HepG2 (cell line): ENCODE measurements at places on chromosomes 5 and 9. TPM values are rescaled to one million over a fixed set of nuclear protein-coding genes. Genes with fewer than 3 reads are reported as not detected.

- H3K36me3 ChIP-seq: no peaks in the 10 kb centered on the region
- H3K4me1 ChIP-seq: no peaks in the 10 kb centered on the region
- no peak overlapping the region for H3K27ac ChIP-seq
- peaks cover 7% of the 10 kb centered on the region; the same call in 2 of the 3 replicates for H3K27me3 ChIP-seq
- H3K4me3 ChIP-seq: no peak overlapping the region
Measured at GRCh38 chr5:88756953-88757352, 126.0 kb downstream of the MEF2C start.

Gene AIF1L
- 36.5 and 42.7 TPM in 2 replicates for total RNA-seq

DNA sequence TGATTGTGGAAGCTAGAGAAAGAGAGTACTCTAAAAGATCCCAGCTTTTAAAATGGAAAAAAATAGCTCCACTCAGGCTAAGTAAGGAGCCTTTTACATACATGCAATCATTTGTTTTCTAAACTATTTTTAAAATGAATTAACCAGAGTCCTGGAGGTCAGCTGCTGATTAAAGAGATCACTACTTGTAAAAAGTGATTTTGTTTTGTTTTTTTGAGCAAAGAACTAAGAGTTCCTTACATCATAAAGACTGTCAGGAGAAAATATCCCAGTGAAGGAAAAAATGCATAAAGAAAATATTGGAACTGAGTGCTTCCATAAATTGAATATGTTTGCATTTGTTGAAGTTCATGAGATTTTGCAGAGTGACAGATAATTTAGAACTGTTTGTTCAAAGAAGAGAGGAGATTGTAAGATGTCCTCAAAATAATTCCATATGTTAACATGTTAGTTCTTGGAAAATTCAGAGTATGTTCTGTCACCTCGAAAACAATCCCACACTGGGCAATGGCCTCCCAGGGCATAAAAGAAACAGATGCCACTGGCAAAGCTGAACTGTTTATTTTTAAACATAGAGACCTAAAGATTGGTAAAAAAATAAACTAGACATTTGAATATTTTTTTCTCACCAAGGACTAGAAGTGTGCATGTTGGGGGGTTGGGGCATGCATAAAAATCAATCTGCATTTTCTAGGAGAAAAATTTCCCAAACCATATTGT is 264.7 kb downstream of the NPR3 start:
- no peak overlapping the region for H3K4me3 ChIP-seq
- H3K27me3 ChIP-seq: no peaks in the 10 kb centered on the region
- no peaks in the 10 kb centered on the region for H3K36me3 ChIP-seq
- no peak overlapping the region for H3K27ac ChIP-seq

DNA sequence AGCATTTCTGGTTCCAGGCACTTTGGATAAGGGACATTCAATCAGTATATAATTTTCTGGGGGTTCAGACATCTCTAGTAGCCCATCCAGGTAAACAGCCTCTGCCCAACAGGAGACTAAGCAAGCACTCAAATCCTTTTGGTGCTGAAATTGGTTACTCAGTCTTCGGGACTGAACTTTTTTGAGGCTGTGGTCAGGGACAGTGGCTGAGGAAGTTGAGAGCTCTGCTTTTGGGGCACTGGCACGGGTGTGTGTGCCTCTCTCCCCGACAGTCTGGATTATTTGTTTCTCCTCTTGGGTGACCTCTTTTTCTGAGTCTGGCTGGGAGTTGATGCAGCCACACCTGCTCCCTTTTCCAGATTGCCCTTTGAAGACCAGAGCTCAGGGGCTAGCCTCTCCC is 47.6 kb downstream of the ACER2 start:
- H3K36me3 ChIP-seq: no peaks in the 10 kb centered on the region
- no peaks in the 10 kb centered on the region for H3K27me3 ChIP-seq
- H3K4me1 ChIP-seq: peaks cover 5% of the 10 kb centered on the region; the same call in 1 of the 2 replicates
- H3K27ac ChIP-seq: no peak overlapping the region
- no peak for DNase-seq

Gene SV2C
- total RNA-seq: not detected in 2 replicates

Gene DMRT3
- not detected in 2 replicates for total RNA-seq

DNA sequence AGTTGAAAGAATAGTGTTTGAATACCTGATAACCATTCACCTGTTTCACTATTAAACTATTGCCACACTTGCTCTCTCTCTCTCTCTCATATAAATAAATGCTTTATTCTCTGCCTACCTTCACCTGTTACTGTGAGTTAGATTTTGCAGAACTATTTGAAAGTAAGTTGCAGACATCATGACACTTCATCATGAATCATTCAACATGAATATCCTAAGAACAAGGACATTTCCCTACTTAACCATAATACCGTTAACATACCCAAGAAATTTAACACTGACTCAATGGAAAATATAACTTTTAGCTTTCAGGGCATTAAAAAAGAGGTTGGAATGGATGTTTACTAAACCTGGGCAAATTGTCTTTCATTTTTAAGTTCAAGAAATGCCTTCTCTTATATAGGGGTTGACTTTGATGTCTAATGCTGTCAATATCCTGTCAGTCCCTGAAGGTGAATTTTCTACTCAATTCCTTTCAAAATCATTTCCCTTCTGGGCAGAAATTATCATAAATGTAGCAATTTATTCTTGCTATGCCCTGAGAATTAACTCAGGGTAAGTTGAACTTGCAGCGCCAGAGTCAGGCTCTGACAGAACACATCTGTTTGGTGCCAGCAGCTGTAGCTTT is 582.6 kb upstream of the TLE4 start:
- H3K4me1 ChIP-seq: no peaks in the 10 kb centered on the region
- H3K27me3 ChIP-seq: no peaks in the 10 kb centered on the region
- H3K4me3 ChIP-seq: no peak overlapping the region
- no peaks in the 10 kb centered on the region for H3K36me3 ChIP-seq
- DNase-seq: no peak

DNA sequence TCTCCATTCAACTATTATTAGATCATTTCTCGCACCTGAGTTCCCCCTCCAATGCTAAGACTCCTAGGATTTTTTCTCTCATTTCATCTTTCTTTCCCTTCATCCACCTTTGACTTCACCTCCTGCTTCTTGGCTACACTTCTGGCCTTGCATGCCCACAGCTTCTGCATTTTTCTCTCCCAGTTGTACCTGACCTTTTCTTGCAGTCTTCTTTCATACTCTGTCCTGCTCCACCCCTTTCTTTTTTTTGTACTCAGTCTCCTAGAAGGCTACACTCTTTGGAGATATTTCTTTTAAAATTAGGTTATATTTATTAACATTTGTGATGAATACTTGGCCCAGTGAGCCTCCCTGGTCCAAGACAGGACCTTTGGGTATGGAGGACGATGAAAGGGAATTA is 190.4 kb downstream of the DEPDC1B start:
- no peak for DNase-seq
- H3K36me3 ChIP-seq: no peaks in the 10 kb centered on the region
- H3K27ac ChIP-seq: no peak overlapping the region
- H3K4me3 ChIP-seq: no peak overlapping the region
- no peaks in the 10 kb centered on the region for H3K27me3 ChIP-seq
- H3K4me1 ChIP-seq: peaks cover 9% of the 10 kb centered on the region

DNA sequence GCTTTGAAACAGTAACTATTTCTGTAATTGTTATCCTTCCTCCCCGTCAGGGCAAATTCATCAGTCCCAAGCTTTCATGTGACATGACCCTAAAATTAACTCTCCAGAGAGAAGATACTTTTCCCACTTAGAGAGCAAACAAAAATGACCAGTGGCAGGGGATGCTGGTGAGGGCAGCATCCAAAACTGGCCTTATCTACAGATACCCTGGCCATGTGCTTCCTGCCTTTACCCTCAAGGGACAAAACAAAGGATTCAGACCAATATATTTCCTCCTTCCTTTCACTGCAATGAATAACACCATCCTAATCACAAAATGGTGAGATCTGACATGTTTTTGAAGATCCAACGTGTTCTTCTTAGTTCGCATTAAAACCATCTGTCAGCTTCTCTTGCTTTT is 267.2 kb downstream of the MAN2A1 start:
- no peak for DNase-seq
- no peaks in the 10 kb centered on the region for H3K27me3 ChIP-seq
- H3K4me1 ChIP-seq: peaks cover 11% of the 10 kb centered on the region; the same call in 1 of the 2 replicates
- no peak overlapping the region for H3K4me3 ChIP-seq
- H3K27ac ChIP-seq: no peak overlapping the region

Gene GALT
- 21.1 and 40.4 TPM in 2 replicates for total RNA-seq

Gene TMEM232
- 0.27 and 0.71 TPM in 2 replicates for total RNA-seq

DNA sequence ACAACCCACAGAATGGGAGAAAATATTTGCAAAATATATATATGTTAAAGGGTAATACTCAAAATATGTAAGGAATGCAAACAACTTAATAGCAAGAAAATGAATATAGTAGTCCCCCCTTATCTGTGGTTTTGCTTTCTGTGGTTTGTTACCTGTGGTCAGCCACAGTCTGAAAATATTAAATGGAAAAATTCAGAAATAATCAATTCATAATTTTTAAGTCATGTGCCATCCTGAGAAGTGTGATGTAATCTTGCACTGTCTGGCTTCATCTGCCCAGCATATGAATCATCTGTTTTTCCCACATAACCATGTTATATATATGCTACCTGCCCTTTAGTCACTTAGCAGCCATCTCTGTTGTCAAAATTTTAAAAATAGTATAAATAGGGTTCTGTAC is 11.7 kb downstream of the CER1 start:
- H3K27me3 ChIP-seq: peaks cover 4% of the 10 kb centered on the region; the same call in 1 of the 3 replicates
- no peak for DNase-seq
- H3K36me3 ChIP-seq: no peaks in the 10 kb centered on the region
- no peak overlapping the region for H3K4me3 ChIP-seq

DNA sequence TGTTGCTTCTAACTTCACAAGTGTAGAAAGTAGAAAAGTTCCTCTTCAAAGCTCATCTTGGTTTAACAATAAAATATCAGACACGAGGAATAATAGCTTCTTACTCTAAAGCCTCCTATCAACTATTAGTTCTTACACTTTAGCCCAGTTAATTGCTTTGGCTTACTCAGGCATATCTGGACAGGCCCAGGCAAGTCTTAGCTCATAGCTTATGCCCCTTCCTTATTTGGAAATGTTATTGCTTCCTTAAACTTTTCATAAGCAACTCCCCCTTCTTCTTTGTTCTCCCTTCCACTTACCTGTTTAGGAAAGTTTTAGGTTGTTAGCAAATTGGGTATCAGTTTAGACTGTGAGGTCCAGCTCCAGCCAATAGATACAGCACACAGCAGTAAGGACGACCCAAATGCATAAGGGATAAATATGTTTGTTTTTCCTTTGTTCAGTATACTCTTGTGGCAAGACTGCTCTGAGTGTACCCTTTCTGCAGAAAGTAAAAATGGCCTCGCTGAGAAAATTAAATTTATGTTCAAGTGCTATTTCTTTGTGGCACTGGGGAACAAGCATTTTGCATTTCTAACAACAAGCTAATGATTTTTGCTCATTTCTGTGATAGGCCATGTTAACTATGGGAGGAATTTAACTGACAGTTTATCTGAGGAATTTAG is 162.1 kb downstream of the SMC2 start:
- no peak for DNase-seq
- H3K36me3 ChIP-seq: no peaks in the 10 kb centered on the region
- no peak overlapping the region for H3K27ac ChIP-seq
- H3K4me1 ChIP-seq: no peaks in the 10 kb centered on the region
- no peak overlapping the region for H3K4me3 ChIP-seq

GRCh38 chr9:105293408-105293807 is 49.0 kb downstream of the SLC44A1 start:
- DNase-seq: no peak
- H3K27ac ChIP-seq: no peak overlapping the region
- H3K27me3 ChIP-seq: no peaks in the 10 kb centered on the region
- peaks cover 99% of the 10 kb centered on the region for H3K4me1 ChIP-seq
- H3K4me3 ChIP-seq: no peak overlapping the region
- H3K36me3 ChIP-seq: no peaks in the 10 kb centered on the region

DNA sequence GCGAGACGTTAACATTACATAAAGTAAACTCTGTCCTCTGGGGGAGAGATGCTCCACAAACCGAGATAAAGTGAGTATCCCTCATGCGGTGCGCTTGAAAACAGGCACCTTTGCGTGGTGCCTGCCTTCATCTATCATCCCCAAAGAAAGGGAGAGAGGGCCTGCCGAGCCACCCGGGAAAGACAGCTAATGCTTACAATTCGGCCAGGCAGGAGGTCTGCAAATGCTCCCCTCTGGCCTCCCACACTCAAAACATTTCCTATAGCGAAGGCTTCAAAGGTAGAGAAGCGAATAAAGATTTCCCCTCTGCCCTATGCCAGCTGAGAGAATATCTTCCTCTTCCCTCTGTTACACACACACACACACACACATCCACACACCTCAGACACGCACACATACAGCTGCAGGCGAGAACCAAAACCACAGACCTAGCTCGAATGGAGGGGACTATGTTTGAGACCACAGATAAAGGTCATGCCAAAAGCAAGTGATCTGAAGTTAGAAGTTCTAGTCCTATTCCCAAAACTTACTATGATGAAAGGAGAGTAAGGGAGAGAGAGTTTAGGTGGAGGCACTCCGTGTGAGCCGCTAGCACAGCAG is 132.8 kb downstream of the CRB2 start:
- H3K4me3 ChIP-seq: no peak overlapping the region
- no peak overlapping the region for H3K27ac ChIP-seq
- no peaks in the 10 kb centered on the region for H3K27me3 ChIP-seq
- peaks cover 6% of the 10 kb centered on the region; the same call in 1 of the 3 replicates for H3K36me3 ChIP-seq
- peaks cover 28% of the 10 kb centered on the region for H3K4me1 ChIP-seq

Gene BAAT
- 0.71 and 1.0 TPM in 2 replicates for total RNA-seq

GRCh38 chr5:155912291-155912690 is 414.7 kb upstream of the SGCD start:
- DNase-seq: no peak
- no peaks in the 10 kb centered on the region for H3K4me1 ChIP-seq
- H3K4me3 ChIP-seq: no peak overlapping the region
- H3K27ac ChIP-seq: no peak overlapping the region
- no peaks in the 10 kb centered on the region for H3K36me3 ChIP-seq
- no peaks in the 10 kb centered on the region for H3K27me3 ChIP-seq

GRCh38 chr5:67808340-67808739 is 407.2 kb upstream of the PIK3R1 start:
- DNase-seq: no peak
- no peak overlapping the region for H3K4me3 ChIP-seq
- H3K27me3 ChIP-seq: no peaks in the 10 kb centered on the region

Gene ATP10B
- not detected in 2 replicates for total RNA-seq

GRCh38 chr5:31598640-31599611 is 40.0 kb upstream of the PDZD2 start:
- H3K27ac ChIP-seq: no peak overlapping the region
- DNase-seq: no peak
- no peaks in the 10 kb centered on the region for H3K4me1 ChIP-seq
- H3K27me3 ChIP-seq: no peaks in the 10 kb centered on the region
- no peaks in the 10 kb centered on the region for H3K36me3 ChIP-seq

GRCh38 chr5:72021651-72022357 is 85.5 kb upstream of the MAP1B start:
- no peak for DNase-seq
- no peaks in the 10 kb centered on the region for H3K36me3 ChIP-seq
- H3K27ac ChIP-seq: no peak overlapping the region

- no peaks in the 10 kb centered on the region; the same call in 1 of the 2 replicates for H3K27me3 ChIP-seq
- no peak overlapping the region for H3K4me3 ChIP-seq
- DNase-seq: no peak
- no peaks in the 10 kb centered on the region for H3K36me3 ChIP-seq
- no peak overlapping the region for H3K27ac ChIP-seq
Measured at GRCh38 chr5:114648940-114649339, 287.1 kb downstream of the KCNN2 start.

GRCh38 chr9:98867429-98868168 is 60.1 kb downstream of the GALNT12 start:
- peaks cover 2% of the 10 kb centered on the region for H3K27me3 ChIP-seq
- no peak overlapping the region for H3K4me3 ChIP-seq
- no peak overlapping the region for H3K27ac ChIP-seq
- no peak for DNase-seq

Gene RBM22
- 27.7 and 28.3 TPM in 2 replicates for total RNA-seq

Gene XPA
- total RNA-seq: 12.5 and 15.2 TPM in 2 replicates
